Thoracic aorta (tissue), 2 donors: ENCODE measurements at places on chromosomes 16 and 17.

- DNase-seq: no peak
Observed at GRCh38 chr16:10694306-10694705, 424 bp downstream of the TEKT5 start.

DNA sequence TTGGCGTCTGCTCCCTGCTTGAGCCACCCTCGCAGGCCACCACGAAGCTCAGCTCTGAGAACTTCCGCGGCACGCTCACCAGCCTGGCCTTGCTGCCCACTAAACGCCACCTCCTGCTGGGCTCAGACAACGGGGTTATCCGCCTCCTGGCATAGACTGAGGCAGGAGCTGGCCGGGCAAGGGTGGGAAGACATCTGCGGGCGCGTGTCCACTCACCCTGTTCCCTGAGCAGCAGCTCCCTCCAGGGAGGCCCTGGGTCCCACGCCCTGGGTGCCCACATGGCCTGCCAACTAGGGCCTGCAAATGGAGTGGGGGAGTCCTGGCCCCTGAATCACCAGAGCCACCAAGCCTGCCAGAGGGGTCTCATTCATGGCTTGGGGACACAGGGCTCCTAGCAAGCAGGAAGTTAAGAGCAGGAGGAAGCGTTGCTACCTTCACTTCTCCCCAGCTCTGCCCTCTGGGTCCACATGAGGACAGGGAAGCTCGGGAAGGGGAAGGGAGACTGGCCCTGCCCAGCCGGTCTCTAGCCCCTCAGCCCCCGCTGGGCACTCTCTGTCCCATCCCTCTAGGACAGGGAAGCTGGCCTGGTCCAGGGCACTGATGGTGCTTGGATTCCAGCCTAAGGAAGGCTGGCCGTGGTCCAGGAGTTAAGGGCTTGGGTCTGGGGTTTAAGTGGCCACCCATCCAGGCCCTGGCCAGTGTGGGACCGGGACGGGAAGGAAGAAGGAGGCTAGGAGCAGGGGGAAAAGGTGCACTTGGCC is 5.0 kb upstream of the SERPINF2 start:
- DNase-seq: no peak

GRCh38 chr17:61422116-61422799 is 22.6 kb downstream of the TBX2 start:
- DNase-seq: no peak

DNA sequence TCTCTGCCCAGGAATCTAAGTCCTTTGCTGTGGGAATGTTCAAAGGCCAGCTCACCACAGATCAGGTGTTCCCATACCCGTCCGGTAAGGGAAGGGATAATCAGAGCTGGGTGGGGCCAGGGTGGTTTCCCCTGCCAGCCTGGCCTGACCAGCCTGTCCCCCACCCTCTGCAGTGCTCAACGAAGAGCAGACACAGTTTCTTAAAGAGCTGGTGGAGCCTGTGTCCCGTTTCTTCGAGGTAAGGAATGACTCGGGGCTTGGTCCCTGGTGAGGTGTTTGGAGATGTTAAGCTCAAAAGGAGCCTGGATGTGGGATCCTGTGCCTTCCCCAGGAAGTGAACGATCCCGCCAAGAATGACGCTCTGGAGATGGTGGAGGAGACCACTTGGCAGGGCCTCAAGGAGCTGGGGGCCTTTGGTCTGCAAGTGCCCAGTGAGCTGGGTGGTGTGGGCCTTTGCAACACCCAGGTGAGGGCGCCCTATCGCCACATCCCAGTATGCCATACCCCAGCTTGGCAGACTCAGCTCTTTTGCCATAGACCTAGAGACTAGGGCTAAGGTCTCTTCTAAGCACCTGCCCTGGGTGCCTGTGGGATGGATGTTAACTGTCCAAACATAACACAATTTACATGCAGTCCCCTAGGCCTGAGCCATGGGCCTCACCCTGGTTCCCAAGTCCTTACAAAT is 997 bp downstream of the ACADVL start:
- DNase-seq: no peak

DNA sequence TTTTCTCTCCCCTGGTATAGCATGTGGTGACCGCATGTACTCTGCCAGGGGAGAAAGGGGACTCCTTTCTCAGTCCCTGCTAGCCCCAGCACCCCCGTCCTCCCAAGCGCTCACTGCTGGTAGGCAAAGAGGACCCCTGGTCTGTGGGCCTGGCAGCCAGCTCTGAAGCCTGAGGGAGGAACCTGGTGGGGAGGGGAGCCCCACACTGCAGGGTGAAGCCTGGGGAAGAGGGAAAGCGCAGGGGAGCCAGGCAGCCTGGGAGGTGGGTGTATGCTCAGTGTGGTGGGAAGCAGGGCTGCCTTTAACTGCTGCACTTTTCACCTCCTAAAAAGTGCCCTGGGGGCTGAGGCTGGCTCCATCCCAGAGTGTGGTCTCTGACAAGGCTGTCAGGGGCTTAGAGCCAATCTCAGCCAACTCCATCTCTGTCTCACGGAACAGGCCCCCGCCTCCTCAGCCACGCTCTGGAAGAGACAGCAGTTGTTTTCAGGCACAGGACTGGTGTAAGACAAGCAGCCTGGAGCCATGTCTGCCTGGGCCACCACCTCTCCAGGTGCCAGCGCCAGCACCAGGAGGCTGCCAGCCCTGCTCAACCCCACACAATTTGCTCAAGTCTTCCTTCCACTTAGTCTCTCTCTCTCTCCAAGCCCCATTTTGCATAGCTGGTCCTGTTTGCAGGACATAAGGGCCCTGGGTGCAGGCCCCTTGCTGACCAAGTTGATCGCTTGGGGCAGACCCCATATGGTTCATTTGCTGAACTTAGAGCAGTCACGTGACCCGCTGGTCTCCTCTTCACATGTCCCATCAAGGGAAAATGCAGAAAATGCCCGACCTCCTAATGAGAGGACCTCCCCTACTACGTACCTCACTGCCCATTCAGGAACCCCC is 14.7 kb upstream of the TBX2 start:
- DNase-seq: no peak

DNA sequence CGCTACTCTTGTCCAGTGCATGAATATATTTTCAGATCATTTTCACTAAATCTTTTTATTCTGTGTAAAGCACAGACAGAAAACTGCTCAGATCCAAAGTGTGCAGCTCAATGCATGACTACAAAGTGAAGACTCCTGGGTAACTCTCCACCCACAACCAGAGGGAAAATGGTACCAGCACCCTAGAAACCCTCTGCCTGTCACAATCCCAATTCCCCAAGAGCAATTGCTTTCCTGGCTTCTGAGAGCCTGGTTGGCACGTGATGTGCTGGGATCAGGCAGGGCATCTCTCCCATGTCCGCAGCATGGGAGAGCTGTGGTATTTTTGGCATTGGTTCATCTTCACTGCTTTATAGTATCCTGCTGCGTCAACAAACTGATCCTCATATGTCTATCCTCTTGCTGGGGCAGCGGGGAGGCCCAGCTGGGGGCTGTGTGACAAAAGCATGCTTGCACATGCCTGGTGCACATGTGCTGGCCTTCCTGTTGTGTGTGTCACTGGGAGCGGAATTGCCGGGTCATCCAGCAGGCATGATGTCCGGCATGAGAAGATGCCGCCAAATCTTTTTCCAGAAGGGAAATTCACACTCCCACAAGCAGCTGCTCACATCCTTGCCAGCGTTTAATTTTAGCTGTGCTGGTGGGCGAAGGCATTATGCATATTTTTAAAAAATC is 278.9 kb upstream of the FOXF1 start:
- no peak for DNase-seq

- no peak for DNase-seq
Observed at GRCh38 chr17:31291820-31292219, 5.2 kb downstream of the OMG start.

- DNase-seq: no peak
Observed at GRCh38 chr16:49744244-49745220, 111.4 kb downstream of the ZNF423 start.

DNA sequence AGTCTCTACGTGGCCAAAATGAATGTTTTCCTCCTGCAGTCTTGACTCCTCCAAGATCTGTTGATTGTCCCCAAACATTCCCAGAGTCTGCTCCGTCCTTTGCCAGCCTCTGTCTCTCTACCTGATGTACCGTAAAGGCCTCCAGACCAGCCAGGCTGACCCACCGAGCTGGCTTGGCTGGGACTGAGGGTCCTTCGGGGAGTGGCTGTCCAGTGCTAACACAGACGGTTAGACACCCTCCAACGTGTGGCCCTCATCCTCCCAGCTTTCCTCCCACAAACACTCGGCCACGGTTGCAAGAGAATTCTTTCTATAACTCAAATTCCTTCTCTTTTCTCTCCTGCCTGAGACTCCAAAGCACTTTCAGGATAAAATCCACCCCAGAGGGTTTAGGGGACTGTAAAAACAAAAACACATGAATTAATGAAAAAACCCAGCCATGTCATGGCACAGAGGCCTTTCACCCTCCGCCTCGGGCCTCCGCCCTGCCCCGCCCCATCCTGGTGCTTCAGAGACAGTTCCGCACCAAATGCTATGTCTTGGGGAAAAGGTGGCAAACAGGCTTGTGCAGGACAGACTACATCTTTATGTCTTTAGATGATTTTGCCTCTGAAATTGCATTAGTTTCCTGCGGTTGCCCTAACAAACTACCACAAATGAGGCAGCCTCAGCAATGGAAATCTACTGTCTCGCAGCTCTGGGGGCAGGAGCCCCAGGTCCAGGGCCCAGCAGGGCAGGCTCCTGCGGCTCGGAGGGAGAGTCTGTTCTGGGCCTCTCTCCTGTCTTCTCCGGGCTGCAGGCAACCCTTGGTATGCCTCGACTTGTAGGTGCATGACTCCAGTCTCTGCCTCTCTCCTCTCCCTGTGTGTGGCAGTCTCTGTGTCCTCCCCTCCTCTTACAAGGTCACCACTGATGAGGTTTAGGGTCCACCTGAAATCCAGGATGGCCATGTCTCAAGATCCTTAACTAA is 72.5 kb upstream of the CBX4 start:
- DNase-seq: no peak

DNA sequence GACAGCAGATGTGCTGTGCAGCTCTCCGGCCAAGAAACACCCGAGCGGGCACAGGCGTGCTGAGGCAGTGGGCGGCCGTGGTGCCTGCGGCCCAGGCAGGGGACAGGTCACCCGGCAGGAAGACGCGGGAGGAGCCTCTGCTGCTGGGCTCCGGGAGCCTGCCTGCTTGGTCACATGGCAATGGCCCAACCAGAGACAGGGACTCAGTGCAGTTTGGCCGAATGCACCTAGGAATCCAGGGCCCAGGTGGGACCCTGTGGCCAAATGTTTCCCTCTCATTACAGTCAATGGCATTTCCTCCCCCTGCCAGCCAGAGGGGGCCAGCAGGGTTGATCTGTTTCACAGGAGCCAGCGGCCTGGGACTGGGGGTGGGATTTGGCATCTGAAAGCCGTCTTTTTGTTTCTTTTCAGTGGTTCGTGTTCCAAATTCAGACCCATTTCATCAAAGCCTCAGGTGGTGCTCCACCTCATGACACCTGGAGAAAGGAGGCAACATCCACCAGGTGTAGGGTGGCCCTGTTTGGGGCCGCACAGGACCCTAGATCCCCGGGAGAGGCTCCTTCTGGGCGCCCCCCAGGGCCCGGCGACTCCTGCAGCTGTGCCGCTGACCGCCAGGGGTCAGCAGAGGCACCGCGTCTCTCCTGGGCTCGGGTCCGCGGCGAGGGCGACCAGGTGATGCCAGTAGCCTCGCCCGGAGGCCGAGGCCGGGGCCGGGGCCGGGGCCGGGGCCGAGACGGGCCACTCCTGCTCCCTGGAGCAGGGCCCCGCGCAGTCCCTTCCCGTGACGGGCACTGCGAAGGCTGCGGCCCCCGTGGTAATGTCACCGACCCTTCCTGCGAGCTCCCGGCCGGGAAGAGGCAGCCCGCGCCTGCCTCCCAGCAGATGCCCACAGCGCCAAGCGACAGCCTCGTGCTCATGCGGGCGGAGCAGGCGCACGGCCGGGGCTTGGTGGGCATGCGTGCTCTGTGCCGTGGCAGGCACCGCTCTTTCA is 118.5 kb downstream of the C16orf78 start:
- no peak for DNase-seq

- DNase-seq: no peak
Observed at GRCh38 chr16:19071811-19072777, 4.7 kb downstream of the COQ7 start.

GRCh38 chr17:46785696-46786095 is 32.8 kb downstream of the WNT3 start:
- no peak for DNase-seq

GRCh38 chr16:77169650-77170236 is 21.2 kb upstream of the MON1B start:
- no peak for DNase-seq

GRCh38 chr17:22272363-22273146 is 580.2 kb downstream of the KCNJ18 start:
- DNase-seq: no peak

DNA sequence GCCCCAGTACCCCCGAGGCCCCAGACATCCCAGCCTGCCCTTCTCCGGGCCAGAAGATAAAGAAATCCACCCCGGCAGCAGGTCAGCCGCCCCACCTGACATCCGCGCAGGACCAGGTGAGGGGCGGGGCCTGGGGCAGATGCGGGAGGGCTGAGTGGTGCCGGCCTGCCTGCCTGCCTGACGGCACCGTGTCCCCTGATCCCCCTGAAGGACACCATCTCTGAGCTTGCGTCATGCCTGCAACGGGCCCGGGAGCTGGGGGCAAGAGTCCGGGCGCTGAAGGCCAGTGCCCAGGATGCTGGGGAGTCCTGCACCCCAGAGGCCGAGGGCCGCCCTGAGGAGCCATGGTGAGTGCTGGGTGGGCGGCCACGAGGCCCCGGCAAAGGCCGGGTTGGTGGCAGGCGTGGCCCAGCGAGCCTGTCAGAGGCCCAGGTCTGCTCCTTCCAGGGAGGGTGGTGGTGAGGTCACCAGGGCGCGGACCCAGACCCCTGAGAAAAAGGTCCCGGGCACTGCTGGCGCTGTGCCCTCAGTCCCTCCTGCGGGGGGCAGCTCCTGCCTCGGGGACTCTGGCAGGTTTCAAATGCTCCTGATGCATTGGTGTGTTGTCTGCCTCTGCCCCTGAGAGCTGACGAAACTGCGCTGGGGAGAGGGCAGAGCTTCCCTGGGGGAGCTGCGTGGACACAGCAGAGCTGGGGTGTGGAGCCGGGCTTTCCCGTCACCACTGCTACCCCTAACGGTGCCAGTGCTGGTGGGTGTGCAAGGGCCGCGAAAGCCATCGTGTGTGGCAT is 1.2 kb downstream of the CDT1 start:
- DNase-seq: no peak

DNA sequence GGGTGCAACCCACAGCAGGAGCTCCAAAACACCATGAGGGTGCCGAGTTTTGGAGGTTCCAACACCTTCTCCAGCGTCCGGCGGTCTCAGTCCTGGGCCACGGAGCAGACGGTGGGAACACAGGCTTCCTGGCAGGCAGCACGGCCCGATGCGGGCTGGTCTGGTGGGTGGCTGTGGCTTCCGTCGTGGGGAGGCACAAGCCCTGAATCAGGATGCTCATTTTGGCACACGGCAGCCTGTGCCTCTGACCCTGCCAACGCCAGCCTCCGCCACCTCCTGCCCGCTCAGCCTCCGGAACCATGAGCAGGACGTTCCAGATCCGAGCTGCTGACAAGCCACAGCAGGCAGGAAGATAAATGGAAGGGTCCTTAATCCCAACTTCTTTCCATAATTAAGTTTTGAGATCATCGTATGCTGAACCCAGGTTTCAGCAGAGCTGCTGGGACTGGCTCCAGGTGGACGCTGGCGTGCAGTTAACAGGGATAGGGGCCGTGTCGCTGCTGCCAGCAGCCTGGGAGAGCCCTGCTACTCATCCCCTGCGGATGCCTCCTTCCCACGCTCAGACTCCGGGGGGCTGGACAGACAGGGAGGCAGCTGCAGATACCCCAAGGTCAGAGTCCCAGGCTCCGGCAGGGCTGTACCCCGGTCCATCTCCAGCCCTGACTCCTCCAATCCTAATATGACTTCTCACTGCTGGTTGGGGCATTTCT is 136.6 kb downstream of the ENGASE start:
- no peak for DNase-seq
